ENCODE measurements at places on chromosomes 7 and 10.

- peak; percentile 52 for DNase-seq
Observed at GRCh38 chr10:73875139-73875475, 752 bp upstream of the CAMK2G start.

- no peak for DNase-seq
Observed at GRCh38 chr10:95289003-95289920, 1.5 kb downstream of the PDLIM1 start.

- no peak for DNase-seq
Observed at GRCh38 chr7:25158966-25159365, 33.9 kb upstream of the CYCS start.

DNA sequence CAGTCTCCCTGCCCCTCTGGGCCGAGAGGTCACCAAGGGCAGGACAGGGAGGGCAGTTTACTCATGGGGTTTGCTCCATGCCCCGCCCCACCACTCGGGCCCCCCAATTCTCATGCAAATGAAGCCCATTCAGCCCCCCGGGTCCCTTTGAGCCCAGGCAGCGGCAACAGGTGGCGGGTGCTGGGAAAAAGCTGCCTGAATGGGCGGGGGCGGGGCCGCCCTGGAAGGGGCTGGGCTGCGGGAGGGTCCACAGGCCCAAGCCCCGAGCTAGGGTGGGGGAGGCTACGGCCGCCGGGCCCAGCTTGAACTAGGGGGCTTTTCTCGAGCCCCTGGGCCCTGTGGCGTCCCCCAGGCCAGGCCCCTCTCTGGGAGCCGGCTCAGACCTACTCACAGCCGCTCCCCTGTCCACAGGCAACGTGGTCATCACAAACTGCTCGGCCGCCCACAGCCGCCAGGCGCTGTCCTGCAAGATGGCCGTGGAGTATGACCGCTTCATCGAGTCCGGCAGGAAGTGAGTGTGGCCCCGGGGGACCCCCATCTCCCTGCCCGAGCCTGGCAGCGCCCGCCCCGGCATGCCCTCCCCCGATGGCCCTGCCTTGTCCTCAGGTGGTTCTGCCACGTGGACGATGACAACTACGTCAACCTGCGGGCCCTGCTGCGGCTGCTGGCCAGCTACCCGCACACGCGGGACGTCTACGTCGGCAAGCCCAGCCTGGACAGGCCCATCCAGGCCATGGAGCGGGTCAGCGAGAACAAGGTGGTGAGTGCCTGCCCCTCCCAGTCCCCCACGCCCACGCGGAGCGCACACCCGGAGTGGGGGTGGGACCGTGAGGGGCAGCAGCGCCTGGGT lies 5.5 kb downstream of the LFNG start:
- DNase-seq = no peak

GRCh38 chr7:15920953-15921352 lies 234.5 kb upstream of the MEOX2 start:
- DNase-seq = no peak

DNA sequence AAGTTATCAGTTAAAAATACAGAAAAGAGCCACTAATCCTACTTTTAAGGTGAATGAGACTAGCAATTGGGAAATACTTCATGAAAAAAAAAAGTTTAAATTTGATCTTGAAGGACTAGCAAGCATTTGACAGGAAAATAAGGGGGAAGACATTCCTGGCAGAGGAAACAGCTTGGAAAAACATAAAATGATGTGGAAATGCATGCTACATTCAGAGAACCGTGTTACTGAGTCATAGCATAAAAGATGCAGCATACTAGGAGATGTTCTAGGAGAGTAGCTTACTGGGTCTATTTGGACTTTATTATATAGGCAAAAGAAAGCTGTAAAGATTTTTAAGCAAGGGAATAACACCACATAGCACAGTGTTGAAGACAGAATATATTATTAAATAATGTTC lies 108.6 kb upstream of the COL1A2 start:
- DNase-seq = no peak

- DNase-seq = no peak
Observed at GRCh38 chr7:70143075-70144044, 545.1 kb downstream of the AUTS2 start.

DNA sequence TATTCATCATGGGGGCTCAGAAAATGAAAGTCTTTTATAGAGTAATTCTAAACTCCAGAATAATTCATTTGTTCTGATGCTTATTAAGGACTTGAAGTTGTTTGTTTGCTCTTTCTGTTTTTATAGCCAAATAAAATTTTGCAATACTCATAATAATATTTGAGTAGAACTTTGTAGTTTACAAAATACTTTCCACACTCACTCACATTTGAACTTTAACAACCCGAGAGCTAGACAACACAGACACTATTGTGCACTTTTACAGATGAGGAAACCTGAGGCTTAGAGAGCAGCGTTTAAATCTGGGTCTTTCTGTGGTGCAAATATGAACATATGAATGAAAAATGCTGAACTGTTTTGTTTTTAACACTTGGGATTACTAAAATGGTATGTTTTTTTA lies 126.8 kb downstream of the KAT6B start:
- DNase-seq = no peak

All from activated CD8-positive, alpha-beta memory T cell treated with anti-CD3 and anti-CD28 coated beads, Interleukin-2, amount 10 ng/mL, durations not matched to agents 7 days and 5 days (primary cell).